ENCODE measurements at places on chromosomes 11 and 22.

DNA sequence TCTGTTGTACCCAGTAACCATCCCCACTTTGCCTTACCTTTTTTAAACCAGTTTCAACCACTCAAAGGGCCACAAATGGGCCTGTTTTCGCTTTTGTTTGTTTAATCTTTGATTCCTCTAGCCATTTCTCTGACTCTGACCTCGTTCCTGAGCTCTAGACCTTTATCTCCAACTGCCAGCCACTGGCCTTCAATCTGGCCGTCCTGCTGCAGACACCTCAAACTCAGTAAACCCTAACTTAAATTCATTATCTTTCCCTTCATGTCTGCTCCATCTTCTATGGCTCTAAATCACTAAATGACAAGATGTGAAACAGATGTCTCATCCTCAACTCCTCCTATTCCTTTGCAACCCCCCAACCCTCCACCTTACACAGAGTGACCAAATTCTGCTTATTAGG lies 1.3 kb upstream of the GDPD4 start:
- no peak for DNase-seq

DNA sequence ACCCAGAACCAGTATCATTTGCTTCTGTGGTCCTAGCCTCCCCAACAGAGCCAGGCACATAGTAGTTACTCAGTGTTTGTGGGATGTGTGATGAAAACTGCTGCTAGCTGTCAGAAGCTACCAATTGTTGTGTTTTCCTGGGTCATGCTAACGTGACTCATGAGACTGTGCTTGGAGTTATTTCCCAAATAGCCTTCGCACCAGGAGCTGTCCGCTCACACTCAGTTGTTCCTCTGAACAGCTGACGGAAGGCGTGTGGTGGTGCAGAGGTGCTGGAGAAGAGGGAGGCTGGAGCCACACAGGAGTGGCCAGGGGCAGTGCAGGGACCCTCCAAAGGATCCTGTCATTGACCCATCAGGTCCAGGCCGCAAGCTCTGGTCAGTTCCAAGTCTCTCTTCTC lies 53.9 kb upstream of the TBCEL start:
- no peak for DNase-seq

GRCh38 chr11:66006891-66007176 lies 4.5 kb downstream of the BANF1 start:
- DNase-seq = no peak

GRCh38 chr22:49488943-49489342 lies 338.7 kb downstream of the BRD1 start:
- no peak for DNase-seq

GRCh38 chr11:68206211-68206610 lies 6.9 kb downstream of the KMT5B start:
- peak; percentile 44 for DNase-seq

- DNase-seq = no peak
Observed at GRCh38 chr22:36330655-36331305, 57.0 kb downstream of the MYH9 start.
